Stimulated activated CD8-positive, alpha-beta memory T cell treated with anti-CD3 and anti-CD28 coated beads, Interleukin-7, amount 100 ng/mL, for 1 hour (primary cell): ENCODE measurements at places on chromosomes 11 and 22.
A peak's percentile ranks its signal among the peaks of the same experiment; 100 is the strongest.

DNA sequence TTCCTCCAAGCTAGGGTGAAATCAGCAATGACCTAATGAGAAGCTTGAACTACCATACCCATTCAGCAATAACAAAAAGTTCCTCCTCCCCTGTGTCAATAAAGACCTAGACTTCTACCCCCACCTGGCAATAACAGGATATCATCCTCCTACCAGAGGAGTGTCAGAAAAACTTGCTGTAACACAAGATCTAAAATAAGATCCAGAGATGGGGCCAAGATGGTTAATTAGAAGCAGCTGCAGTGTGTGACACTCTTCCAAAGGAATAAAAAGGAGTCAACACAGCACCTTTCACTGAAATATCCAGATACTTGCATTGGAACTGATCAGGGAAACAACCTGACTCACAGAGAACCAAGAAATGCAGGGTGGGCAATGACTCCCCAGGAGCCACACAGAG is 84.4 kb upstream of the ARHGAP42 start:
- no peak for DNase-seq

DNA sequence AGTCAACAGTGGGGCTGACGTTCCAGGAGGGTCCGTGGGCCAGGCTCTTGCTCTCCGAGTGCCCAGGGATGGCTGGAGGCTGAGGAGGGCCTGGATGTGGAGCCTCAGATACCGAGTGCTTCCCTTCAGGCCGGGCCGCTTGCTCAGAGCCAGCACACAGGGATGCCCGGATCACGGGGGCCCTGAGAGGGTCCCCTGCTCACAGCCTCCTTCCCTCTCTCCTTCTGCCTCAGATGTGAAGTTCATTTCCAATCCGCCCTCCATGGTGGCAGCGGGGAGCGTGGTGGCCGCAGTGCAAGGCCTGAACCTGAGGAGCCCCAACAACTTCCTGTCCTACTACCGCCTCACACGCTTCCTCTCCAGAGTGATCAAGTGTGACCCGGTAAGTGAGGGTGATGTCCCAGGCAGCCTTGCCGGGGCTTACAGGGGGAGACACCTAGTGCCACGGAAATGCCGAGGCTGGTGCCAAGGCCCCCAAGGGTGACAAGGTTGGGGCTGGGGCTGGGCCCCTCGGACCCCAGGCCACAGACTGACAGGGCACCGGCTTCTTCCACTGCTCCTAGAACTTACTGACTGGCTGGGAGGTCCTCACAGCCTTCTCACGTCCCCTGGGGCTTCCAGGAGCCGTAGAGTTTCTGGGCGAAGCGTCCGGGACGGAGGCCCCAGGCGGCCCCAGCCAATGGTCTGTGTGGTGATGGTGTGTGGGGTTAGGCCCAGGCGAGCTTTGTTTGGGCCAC is 7.0 kb downstream of the CCND1 start:
- no peak for DNase-seq

GRCh38 chr22:35684270-35684700 is 33.4 kb upstream of the APOL5 start:
- no peak for DNase-seq

- DNase-seq = no peak
Observed at GRCh38 chr22:44099696-44100095, 75.6 kb downstream of the PARVB start.

DNA sequence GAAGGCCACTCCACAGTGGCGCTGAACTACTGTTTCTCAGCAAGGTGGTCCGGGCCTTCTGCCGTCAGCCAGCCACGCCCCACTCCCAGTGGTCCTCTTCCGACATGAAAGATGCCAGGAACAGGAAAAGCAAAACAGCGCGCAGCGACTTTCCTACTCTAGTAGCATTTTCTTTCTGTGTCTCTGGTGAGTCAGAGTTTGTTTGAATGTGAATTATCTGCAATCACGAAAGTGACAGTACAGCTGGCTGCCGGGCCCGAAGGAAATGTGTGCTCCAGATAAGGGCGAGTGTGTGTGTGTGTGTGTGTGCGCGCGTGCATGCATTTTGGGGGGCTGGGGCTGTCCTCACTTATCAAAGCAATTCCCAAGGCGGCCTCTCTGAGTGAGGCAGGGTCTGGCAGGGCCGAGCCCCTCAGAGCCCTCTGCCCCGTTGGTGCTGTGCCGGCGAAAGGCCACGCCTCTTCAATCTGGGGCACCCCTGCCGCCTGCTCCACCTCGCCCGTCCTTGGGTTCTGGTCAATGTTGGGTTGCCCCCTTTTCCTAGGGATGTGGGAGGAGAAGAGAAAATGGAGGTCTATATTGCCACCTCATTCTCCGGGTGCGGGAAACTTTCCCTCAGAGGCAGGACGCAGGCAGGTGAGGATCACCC is 288.5 kb downstream of the KIRREL3 start:
- no peak for DNase-seq

- DNase-seq = no peak
Observed at GRCh38 chr22:48268771-48269552, 1506.5 kb downstream of the TBC1D22A start.

DNA sequence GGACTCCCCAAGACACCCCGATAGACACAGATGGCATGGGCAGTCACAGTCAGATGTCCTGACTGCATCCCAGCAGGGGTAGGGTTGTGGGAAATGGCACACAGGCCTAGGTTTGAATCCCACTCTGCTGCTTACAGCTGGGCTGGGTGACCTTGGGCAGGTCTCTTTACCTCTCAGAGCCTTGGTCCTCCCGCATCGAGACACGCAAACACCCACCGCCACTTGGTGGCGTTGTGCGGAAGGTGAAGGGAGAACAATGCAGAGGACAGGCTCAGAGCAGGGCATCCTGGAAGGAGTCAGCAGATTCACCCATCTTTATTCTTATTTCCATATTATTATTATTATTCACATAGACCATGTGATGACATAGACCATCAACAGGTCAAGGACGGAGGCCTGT is 140.5 kb downstream of the MIAT start:
- no peak for DNase-seq

DNA sequence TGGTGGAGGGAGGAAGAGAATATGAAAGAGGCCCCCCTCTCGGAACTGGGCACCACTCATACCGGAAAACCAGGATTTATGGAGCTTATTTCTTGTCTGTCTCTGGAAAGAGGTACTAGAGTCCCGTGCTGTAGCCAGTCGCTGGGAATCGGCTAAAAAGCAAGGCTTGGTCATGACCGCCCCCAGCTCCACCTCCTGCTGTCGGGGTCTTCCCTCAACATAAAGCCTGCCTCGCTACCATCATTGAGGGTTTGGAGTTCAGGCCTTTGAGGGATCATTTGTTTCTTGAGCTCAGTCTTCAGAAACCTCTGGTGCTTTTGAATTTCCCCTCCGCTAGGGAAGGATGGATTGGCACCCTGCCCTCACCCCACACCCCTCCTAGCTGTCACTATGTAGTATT is 97.1 kb downstream of the TSPAN18 start:
- DNase-seq = no peak

DNA sequence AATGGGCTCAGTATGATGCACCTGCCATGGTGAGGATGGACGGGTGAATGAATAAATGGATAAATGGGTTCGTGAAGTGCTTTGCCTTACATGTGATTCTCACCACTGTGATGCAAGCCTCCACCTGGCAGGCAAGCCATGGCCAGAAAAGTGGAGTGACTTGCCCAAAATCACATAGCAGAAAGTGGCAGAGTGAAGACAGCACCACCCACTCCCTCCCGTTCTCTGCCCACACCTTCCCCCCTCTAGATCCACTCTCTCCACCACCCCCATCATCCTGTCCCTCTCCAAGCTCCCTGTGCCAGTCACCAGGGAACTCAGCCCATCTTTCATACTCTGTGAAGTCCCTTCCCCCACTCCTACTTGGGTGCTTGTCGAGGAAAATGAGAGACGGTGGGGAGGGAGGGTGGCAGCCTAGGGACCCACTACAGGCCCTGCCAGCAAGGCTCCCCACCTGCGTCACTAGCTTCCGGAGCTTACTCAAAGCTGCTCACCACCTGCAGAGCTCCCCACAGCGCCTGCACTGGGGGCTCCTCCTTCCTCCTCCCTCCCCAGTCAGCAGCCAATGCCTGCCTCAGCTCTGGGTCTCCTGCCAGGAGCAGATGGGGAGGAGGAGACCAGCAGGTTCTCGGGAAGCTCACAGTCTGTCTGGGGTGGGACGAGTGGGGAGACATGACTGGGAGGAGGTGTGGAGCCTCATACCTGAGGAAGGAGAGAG is 82.3 kb downstream of the PDE2A start:
- DNase-seq = peak; percentile 9

DNA sequence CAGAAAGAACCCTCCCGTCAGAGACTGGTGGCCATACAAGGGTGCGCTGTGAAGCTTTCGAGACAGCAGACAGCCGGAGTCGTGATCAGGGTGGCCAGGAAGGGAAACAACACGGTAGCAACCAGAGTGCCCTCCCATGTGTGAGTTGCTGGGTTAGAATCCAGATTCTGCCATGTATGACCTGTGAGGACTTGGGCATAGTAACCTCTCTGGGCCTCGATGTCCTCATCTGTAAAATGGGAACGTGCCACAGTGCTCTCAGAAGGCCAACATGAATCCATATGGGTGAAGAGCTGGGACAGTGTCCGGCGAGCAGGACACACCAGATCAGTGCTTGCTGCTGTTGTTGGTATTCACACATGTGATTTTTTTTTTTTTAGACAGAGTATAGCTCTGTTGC is 7.6 kb upstream of the FGF3 start:
- no peak for DNase-seq

GRCh38 chr11:119567688-119568582 is 145.0 kb upstream of the THY1 start:
- no peak for DNase-seq
